Esophagus muscularis mucosa (tissue), 4 donors: ENCODE measurements at places on chromosomes 12 and 14.

- peaks cover 43% of the 10 kb centered on the region for H3K4me1 ChIP-seq
- H3K36me3 ChIP-seq = no peaks in the 10 kb centered on the region
- H3K27me3 ChIP-seq = no peaks in the 10 kb centered on the region
- DNase-seq = peak; percentile 95
- peak overlapping the region; percentile 85 for H3K27ac ChIP-seq
These were observed 42.6 kb upstream of the MED13L start for GRCh38 chr12:116319898-116320621.

GRCh38 chr14:74217672-74218448 is 21.4 kb upstream of the VSX2 start:
- H3K36me3 ChIP-seq = no peaks in the 10 kb centered on the region
- H3K27me3 ChIP-seq = no peaks in the 10 kb centered on the region
- no peak overlapping the region for H3K27ac ChIP-seq
- H3K4me1 ChIP-seq = peaks cover 11% of the 10 kb centered on the region
- peak overlapping the region; percentile 6 for H3K4me3 ChIP-seq
- no peak for DNase-seq

DNA sequence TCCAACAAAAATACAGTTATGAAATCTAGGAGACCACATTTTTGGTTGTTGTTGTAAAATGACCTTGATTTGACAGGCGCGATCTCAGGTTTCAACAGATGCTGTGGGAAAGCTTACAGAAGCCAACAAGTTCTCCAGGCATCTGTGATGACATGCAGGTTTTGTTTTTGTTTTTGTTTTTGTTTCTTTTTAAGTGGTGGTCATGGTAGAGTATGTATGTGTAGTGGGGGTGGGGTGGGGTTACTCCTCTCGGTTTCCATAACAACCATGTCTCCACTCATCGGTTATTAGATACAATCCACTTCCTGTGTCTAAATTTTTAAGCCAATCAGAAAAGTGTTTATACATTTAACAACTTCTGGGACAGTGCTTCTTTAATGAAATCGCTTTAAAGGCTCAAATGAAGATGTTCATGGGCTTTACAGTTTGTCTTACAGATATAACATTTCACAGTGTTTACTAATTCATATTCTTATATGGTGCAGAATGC is 199.9 kb upstream of the FOXN3 start:
- H3K27me3 ChIP-seq = no peaks in the 10 kb centered on the region
- peak overlapping the region; percentile 80 for H3K27ac ChIP-seq
- no peaks in the 10 kb centered on the region for H3K36me3 ChIP-seq
- peaks cover 46% of the 10 kb centered on the region for H3K4me1 ChIP-seq
- H3K4me3 ChIP-seq = peak overlapping the region; percentile 60
- no peak for DNase-seq

DNA sequence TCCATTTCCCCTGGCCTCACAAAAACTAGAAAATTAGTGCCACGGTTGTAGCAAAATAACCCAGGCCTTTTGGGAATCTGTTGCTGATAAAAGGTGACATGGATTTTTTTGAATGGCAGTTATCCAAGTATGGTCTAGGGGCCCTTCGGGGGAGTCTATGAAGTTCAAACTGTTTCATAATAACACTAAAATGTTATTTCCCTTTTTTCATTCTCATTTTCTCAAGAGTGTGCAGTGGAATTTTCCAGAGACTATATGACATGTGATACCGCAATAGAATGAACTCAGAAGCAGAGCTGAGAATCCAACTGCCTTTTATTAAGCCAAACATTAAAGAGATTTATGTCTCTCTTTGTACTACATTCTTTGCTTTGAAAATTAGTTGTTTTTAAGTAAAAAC is 26.9 kb downstream of the GSTZ1 start:
- no peak overlapping the region for H3K4me3 ChIP-seq
- H3K27me3 ChIP-seq = no peaks in the 10 kb centered on the region
- no peak overlapping the region for H3K27ac ChIP-seq
- H3K4me1 ChIP-seq = no peaks in the 10 kb centered on the region
- DNase-seq = no peak
